PC-9 (cell line): ENCODE measurements at places on chromosomes 1 and 21.

- peak; percentile 49 for DNase-seq
Measured at GRCh38 chr1:52141513-52142219, at the start of gene ZFYVE9. Gene ZFYVE9 (plus strand): TSS chr1:52142089. CDS start chr1:52233207, 91,118 bp downstream.

DNA sequence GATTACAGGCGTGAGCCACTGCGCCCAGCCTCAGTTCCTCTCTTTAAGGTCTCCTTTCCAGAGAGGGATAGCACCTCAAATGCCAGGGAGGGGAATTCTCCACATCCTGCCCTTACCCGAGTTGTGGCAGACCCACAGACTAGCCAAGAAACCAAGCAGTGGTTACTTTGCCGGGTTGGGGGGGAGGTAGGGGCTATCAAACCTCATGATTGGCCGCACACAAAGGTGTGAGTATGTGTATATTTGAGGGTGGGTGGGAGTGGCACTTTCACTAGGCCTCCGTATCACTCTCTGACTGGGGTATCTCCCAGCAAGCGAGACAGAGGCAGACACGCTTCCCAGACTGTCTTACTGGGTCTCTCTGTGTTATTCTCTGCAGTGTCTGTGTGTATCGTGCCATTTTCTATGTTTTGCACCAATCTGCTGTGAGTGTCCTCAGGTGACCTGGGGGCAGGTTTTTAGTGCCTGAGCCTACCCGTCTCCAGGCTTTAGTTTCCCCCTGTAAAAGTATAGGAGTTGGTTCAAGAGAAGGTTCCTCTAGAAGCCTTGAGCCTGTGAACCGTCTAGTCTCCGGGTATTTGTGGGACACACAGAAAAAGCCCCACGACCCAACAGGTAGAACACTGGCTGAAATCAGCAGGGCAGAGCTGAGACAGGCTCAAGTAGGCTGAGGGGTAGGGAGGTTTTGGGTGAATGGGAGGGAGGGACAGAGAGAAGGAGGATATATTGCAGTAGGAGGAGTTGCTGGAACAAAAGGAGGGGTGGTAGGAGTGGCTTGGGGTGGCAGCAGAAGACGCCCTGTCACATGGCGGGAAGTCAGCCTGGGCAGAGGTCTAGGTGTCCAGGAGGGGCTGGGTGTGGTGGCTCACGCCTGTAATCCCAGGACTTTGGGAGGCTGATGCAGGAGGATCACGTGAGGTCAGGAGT is 10.3 kb downstream of the LMNA start:
- peak; percentile 74 for DNase-seq

- no peak for DNase-seq
Measured at GRCh38 chr1:50521703-50522102, 98.5 kb upstream of the DMRTA2 start.

GRCh38 chr1:101444381-101444780 is 207.6 kb downstream of the S1PR1 start:
- no peak for DNase-seq

DNA sequence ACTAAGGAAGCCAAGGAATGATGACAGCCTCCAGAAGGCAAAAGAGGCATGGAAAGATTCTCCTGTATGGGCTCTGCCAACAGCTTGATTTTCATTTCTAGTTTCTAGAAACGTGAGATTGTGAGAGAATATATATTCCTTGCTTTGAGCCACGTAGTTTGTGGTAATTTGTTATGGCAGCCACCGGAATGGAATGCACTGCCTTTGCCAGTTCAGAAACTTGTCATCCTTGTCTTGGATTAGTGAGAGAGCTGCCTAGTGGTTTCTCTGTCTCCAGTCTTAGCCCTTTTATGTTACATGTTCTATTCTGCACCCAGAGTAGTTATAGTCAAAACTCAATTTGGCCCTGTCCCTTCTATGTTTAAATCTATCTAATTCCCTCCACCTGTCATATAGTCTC is 216.0 kb upstream of the PTGFR start:
- no peak for DNase-seq
